ENCODE measurements at places on chromosomes 7 and 10. TPM values are rescaled to one million over a fixed set of nuclear protein-coding genes. Genes with fewer than 3 reads are reported as not detected.

GRB10 gene
- polyA plus RNA-seq = 10.0 TPM

PNLIPRP3 gene
- not detected for polyA plus RNA-seq

C7orf33 gene
- polyA plus RNA-seq = not detected

NOBOX gene
- not detected for polyA plus RNA-seq

RARRES2 gene
- polyA plus RNA-seq = 761 TPM

ZNF398 gene
- polyA plus RNA-seq = 9.3 TPM

PKD2L1 gene
- polyA plus RNA-seq = 2.5 TPM

C10orf67 gene
- 0.25 TPM for polyA plus RNA-seq

LRRC4 gene
- polyA plus RNA-seq = 5.3 TPM

GPC2 gene
- polyA plus RNA-seq = 0.25 TPM

LIPA gene
- polyA plus RNA-seq = 27.5 TPM

FAM131B gene
- 0.83 TPM for polyA plus RNA-seq

MSS51 gene
- 1.3 TPM for polyA plus RNA-seq

TUBAL3 gene
- not detected for polyA plus RNA-seq

RASA4B gene
- polyA plus RNA-seq = 21.1 TPM
